ENCODE measurements at places on chromosomes 11 and 22.

- no peak for DNase-seq
These were observed 30.8 kb downstream of the MPPED1 start for GRCh38 chr22:43442386-43443151.

- DNase-seq, result no peak
These were observed 176.9 kb downstream of the MN1 start for GRCh38 chr22:27624705-27625104.

DNA sequence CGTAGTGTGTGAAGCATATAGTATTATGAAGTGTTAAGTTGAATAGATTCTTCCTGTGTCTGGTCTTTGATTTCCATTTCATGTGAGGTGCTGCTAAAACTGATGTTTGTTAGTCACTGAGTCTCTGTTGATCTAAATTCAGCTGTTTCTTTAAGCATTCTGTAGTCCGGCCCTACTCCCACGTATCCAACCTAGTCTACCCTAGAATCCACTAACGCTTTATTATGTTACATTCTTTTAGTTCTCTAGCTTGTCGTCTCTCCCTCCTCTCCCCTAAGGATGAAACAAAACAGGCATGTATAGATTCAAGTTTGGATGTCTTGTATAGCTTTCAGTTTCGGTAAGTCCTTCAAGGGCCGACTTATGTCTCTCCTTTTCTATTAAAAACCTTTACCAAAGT lies 4.1 kb downstream of the WEE1 start:
- DNase-seq, result no peak

- no peak for DNase-seq
These were observed 11.5 kb downstream of the CARD10 start for GRCh38 chr22:37507731-37508130.

DNA sequence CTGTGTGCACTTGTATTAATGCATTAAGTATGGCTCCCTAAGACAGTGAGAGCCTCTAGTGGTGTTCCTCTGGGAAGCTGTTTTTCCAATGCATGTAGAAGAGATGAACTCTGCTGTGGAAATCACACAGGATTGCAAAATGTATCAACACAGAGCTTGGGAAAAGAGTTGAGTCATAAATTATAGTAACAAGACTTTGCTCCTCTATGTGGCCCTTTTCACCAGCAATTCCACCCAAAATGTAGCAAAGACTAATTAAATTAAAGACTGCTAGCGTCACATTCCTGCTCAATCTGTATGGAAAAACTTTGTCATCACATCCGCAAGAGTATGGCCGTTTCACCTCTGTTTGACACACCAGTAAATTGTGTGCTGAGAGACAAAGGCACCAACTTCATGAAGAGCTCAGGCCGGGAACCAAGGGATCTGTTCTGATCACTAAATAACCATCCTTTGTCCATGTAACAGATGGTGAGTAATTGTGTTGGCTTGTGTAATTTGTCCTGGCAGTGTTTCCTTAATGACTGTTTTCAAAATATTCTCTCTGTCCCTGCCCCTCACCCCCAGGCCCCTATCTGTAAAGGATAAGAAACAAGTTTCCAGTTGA lies 209.2 kb upstream of the SORL1-AS1 start:
- DNase-seq, result no peak

DNA sequence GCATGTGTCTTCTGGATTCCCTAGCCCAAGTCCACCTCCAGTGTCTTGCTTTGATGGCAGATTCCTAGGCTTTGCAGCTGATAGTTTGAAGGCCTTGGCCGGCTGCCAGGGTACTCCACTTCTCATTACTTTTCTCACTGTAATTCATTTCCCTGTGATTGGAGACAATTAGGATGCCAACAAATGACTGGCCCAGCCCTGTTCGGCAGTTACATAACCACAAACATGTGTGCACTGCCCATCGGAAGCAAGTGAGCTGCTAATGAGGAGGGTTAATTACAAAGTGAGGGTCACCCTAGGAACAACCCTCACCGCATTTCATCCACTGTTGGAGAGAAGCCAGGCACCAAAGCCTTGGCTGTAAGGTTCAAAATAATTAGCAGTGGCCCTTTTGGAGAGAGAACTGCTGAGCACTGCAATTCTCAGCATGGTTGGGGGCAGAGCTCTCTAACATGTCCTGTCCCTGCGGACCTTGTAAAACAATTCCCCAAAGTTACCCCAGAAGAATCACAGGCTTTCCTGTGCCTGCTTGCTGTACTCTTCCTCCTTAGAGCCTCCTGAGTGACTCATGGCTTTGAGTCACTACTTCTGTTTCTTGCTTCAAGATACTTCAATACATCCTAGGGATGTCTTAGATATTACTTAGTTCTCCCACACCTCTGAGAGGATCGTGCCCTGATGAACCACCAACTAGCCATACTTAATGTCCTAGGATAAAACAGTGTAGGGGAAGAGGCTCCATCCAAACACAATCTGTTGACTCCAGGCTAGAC lies 109.7 kb upstream of the GALNT18 start:
- DNase-seq, result peak; percentile 62

GRCh38 chr11:19849107-19849789 lies 136.6 kb downstream of the NAV2 start:
- DNase-seq, result no peak
